ENCODE measurements at places on chromosomes 16 and 17.

DNA sequence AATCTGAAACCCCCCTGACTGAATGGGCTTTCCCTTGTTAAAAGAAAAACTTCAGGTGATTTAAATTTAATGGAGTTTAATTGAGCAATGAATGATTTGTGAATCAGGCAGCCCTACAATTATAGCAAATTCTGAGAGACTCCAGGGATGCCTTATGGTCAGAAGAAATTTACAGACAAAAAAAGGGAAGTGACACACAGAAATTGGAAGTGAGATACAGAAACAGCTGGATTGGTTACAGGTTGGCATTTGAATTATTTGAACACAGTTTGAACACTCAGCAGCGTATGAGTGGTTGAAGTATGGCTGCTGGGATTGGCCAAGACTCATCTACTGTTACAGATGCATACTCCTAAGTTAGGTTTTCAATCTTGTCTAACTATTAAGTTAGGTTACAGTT, 19.0 kb upstream of the CPHXL start:
- DNase-seq: no peak

- no peak for DNase-seq
Observed at GRCh38 chr16:83835586-83836566, 28.1 kb downstream of the HSBP1 start.

- DNase-seq: no peak
Observed at GRCh38 chr17:11944587-11944986, 52.7 kb downstream of the ZNF18 start.

- DNase-seq: no peak
Observed at GRCh38 chr16:77450790-77451487, 16.1 kb upstream of the ADAMTS18 start.

GRCh38 chr16:1643521-1643920, 31.4 kb downstream of the CRAMP1 start:
- DNase-seq: no peak

DNA sequence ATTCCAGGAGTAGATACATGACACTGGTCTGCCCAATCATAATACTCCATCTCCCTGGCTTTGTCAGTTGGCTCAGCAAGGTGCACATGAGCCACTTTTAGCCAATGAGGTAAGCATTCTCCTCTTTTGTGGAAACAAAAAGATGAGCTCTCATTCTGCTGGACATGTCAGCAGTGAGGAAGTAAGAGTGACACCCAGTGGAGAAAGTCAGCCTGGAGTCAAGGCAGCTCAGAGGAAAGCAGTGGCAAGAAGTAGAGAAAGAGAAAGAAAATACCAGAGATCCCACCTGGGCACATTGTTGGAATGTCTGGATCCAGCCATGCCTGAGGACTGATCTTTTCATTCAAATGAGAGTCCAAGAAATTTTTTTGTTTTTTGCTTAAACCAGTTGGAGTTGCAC, 496.9 kb upstream of the C16orf82 start:
- no peak for DNase-seq

GRCh38 chr16:26765087-26765486, 301.6 kb upstream of the C16orf82 start:
- DNase-seq: no peak

DNA sequence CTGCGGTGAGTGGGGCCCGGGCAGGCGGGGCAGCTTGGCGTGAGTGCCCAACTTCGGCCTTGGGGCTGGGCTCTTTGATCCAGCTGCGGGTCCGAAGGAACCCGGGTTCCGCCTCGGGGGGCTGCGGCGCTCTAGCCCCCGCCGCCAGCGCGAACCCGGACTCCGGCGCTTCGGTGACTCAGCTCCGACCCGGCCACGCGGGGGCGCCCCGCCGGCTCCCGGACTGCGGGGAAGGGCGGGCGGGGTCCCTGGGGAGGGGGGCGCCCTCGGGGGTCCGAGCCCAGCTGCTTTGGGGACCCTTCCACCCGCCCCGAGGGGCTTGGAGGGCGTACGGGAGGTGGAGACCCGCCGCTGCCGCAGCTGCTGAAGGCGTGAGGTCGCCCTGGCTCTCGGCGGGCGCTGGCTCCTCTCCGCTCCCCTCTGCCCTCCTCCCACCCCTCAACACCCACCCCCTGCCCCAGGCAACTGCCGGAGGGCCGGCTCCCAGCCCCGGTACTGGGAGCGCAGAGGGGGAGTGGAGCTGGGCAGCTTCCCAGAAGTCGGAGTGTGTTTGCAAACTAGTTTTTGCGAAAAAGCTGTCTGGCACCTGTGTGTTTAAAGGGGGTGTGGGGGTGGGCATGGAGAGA, 516 bp downstream of the CPNE2 start:
- peak; percentile 20 for DNase-seq

DNA sequence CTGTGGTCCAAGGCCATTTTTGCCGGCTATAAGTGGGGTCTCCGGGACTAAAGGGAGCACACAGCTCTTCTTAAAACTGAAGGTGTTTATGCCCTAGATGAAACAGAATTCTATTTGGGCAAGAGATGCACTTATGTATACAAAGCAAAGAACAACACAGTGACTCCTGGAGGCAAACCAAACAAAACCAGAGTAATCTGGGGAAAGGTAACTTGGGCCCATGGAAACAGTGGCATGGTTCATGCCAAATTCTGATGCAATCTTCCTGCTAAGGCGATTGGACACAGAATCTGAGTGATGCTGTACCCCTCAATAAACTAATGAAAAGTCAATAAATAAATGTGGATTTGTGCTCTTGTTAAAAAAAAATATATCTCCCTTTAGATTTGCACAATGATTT, 20.2 kb upstream of the SHISA9 start:
- DNase-seq: no peak

- no peak for DNase-seq
Observed at GRCh38 chr16:52690468-52690867, 143.5 kb upstream of the TOX3 start.

DNA sequence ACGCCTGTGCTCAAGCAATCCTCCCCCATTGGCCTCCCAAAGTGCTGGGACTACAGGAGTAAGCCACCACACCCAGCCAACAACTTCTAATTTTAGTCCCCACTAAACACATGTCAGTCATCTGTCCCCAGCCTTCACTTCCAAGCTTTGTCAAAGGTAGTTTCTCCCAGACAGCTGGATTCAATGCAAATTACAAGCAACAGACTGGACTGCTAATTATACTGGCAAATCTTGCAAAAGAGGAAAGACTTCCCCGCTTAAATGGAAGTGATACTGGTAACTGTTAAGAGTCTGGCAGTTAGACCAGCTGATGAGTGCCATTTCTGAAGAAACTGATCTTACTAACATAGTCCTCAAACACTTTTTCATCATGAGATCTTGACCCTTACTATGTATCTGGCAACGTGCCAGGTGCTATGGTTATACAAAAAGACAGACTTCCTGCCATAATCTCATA, 8.2 kb upstream of the GGA2 start:
- no peak for DNase-seq

GRCh38 chr16:52379551-52379950, 167.4 kb downstream of the TOX3 start:
- DNase-seq: no peak

DNA sequence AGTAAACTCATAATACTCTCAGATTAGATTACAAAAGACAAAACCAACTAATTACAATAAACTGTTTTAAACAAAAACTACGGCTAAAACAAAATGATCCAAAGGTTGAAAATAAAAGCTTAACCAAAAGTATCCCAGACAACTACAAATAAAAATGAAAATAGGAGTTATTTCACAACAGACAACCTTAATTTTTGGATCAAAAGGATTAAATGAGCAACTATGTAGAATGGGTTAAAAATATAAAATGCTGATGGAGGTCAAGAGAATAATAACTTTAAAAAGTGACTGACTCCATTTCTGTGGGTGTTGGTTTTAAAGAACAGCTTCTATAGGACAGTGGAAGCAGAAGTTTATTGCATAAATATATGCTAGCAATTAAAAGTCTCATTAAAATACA, 28.6 kb downstream of the METTL16 start:
- DNase-seq: no peak

GRCh38 chr17:63039899-63040602, 74.0 kb downstream of the TANC2 start:
- no peak for DNase-seq

DNA sequence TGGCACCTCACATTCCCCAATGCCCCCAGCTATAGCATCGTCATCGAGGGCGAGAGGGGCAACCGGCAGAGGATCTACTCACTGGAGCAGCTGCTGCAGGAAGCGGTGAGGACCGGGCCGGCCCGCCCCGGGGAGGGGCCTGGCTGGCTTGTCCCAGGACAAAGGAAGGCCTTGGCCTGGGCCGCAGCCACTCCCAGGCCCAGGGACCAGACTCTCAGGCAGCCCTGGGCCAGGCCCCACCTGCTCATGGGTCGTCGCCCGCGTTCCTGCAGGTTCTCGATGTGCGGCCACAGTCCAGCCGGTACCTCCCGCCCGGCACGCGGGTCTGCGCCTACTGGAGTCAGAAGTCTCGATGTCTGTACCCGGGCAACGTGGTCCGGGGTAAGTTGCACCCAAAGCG, 53.4 kb downstream of the ACTG1 start:
- no peak for DNase-seq

DNA sequence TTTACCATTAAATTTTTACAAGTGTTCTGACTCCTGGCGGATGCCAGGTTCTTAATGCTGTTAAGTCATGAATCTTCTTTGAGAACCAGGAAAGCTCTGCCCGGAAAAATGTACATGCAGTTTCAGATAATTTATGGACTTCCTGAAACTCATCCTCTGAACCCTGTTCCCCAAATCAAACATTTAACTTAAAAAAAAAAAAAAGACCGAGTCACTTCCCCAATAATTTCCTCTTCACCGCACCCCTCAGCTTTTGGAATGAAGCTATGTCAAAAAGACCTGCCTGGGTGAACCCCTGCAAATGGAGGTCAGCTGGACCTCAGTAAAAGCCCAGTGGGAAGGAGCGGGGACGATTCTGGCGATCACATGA, 15.0 kb downstream of the ZNF232 start:
- DNase-seq: no peak

GRCh38 chr16:78249056-78249455, 149.6 kb downstream of the WWOX start:
- DNase-seq: no peak

GRCh38 chr16:997440-998051, 16.0 kb downstream of the SOX8 start:
- DNase-seq: peak; percentile 59

DNA sequence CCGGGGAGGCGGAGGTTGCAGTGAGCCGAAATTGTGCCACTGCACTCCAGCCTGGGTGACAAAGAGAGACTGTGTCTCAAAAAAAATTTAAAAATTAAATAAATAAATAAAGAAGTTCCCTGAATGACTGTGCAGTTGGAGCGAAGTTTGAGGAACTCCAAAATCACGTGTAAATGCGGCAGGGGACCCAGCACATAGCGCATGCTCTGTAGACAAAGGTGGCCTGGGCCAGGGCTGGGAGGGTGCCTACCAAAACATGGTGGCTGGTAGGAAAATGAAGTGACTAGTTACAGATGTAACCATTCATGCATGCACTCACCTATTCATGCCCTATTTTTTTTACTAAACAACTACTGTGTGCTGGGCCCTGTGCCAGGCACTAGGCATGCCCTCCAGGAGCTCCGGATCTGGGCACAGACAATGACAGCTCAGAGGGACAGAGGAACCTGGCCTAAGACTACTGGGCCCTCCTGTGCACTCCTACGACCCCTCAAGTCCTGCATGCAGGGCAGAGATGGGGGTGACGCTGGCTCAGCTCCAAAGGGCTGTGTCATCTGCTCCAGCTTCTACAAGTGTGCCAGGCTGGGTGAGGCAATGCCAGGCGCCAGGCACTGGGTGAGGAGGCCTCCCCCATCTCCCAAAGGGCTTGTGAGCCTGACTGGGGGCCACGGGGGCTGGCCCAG, 65.3 kb downstream of the RMI2 start:
- DNase-seq: no peak

GRCh38 chr17:55290492-55291113, 25.8 kb downstream of the HLF start:
- DNase-seq: no peak

DNA sequence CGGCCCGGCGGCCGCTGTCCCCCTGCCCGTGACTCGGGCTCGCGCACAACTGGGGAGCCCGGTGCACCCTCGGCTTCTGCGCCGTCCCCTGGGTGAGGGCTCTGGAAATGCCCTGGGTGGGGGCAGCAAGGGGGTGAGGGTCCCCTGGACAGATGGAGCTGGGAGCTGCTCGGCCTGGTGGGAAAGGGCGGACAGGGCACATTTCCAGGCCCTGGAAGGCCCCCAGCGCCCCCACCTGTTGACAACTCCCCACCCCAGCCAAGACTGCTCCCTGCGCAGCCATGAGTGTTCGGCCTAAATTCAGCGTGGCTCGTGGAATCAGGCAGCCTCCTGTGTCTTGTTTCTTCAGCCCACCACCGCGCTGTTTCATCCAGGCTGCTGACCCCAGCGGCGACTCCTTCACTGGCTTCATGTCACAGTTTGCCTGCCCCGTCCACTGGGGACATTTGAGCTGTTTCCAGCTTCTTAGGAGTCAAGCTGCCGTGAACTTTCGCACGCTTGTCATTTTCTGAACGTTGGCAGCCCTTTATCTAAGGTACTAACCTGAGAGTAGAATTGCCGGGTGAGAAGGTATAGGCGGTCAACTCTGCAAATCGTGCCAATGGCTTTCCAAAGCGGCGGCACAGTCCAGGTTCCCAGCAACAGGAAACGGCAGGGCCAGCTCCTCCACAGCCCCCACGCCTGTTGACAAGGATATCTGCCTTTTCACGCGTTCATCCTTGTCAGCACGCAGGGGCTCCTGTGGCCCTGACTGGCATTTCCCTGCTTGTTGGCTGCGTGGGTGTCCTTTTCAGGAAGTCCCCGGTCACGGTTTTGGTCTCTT, 895 bp downstream of the UTS2R start:
- no peak for DNase-seq

- no peak for DNase-seq
Observed at GRCh38 chr17:68394608-68395331, 62.5 kb downstream of the WIPI1 start.

DNA sequence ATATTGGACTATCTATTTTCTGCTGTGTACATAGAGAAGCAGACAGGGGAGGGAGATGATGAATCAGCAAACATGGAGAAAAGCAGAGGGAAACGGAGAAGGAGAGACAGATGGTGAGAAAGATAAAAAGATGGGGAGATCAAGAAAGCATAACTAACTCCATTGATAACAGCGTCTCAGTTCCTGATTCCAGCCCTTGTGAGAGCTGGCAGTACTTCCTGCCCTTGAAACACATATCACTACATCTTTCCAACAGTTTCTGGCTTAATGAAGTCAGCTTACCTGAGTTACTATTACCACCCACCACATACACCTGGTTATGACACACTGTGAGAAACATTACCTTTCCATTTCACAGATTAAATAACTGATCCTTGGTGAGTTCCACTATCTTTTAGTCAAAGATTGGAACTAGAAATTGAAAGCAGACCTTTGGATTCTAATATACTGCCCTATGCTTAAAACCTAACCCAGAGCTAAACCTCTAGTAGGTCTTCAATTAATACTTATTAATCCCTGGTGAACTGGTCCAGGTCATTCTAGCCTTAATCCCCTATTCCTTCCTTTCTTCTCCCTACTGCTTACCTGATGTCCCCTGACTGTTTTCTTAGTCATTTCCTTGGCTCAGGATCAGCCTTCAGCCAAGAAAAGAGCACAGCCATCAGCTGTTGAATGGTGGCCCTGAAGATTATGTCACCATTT, 346.6 kb upstream of the CCL2 start:
- no peak for DNase-seq
